ENCODE measurements at places on chromosomes 2 and 18. TPM values are rescaled to one million over a fixed set of nuclear protein-coding genes. Genes with fewer than 3 reads are reported as not detected.

DNA sequence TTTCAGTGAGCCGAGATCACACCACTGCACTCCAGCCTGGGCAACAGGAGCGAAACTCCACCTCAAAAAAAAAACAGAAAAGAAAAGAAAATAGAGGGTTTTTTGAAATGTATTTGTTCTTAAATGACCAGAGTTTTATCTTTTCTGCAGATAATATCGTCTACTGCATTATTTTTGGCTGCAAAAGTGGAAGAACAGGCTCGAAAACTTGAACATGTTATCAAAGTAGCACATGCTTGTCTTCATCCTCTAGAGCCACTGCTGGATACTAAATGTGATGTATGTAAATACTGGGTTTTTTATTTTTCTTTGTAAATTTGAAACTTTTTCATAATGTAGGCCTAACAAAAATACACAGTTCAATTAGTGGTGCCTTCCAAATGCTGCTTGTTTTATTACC, 18.1 kb downstream of the CCNT2 start:
- no peak for DNase-seq

DNA sequence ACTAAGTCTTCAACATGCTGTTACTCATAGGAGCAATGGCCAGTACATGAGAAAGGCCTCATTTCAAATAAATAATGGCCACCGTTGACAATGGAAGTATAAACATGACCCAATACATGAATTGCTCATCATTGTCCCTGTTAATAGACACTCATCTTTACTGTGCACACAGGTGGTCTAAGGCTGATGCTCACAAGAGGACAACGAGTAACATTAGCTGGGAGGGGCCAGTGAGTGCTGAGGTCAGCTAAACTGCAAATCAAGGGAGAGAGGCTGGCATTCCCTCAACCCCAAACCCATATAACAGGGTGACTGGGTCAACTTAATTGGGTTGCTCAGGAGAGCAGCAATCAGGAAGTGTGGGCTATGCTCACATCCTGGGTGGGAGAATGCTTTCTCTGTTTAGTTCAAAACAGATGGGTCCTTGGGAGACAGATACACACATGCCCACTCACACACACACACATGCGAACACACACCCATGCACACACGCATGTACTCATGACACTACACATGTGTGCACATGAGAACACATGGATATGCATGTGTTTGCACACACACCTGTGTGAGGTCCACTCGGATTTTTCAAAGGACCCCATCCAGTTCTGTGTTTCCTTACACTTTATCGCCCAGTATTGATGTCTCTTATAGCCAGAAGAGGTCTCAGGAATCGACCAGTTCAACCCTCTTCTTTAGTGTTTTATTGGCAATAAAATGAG, 172.0 kb downstream of the INHBB start:
- no peak for DNase-seq

DNA sequence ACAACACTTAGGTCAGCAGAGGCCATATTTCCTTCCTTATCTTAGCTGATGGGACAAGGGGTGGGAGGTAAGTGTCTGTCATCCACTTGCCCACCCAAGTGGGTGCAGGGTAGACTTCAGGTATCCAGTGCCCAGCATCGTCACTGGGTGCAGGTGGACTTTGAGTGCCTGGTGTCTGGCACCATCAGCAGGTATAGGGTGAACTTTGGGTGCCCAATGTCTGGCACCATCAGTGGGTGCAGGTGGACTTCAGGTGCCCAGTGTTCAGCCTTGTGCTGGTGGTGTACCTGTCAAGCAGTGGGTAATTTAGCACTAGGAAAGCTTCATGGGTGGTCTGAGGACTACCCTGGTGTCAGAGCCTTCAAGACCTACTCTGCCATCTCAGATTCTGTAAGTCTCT, 175.6 kb downstream of the SEPTIN10 start:
- DNase-seq: no peak

Gene CRACDL
- total RNA-seq: 14.6 TPM

Gene C2orf66
- total RNA-seq: not detected
